ENCODE measurements at places on chromosomes 7 and 10.

GRCh38 chr10:33664070-33664469, 329.6 kb upstream of the NRP1 start:
- no peak for DNase-seq

DNA sequence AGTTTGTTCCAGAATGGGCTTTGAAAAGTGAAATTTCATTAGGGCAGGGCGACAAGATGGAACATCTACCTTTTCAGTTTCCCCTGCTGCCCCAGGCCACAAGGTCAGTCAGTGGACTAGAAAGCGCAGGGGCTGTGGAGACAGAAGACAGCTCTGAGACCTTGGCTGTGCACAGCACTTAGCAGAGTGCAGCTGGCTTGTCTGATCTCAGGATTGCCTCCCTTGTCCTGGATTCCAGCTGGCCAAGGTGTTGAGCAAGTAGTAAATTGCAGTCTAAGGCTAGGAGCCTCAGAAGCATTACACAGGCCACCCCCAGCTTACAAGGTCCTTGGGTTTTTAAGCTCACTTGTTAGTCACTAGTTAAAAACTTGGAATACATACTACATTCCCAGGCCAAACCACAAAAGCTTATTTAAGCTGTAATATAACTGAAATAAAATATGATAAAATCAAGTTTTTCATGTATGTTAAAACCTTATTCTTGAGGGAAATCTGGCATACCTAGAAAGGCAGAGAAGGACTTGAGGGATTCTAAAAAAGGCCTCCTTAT, 67.3 kb upstream of the NPY start:
- no peak for DNase-seq

DNA sequence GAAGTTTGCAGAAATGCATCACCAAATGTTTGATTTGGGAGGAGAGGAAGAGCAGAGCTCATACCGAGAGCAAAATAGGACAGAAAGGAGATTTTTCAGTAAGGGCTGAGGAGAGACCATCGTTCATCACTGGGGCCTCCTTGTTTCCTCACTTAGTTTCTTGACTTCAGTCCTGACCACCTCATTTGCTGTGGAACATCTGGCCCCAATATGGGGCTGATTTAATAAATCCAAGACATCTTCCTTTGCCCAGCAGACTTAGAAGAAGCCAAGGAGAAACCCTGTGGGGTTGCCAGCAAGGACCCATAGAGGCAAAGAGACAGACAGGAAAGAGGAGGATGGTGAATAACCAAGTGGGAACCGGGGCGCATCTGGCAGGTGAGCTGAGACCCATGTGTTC, 60.4 kb downstream of the CHST3 start:
- no peak for DNase-seq

- DNase-seq, result no peak
Measured at GRCh38 chr10:103765981-103766380, 89.4 kb downstream of the SH3PXD2A start.

DNA sequence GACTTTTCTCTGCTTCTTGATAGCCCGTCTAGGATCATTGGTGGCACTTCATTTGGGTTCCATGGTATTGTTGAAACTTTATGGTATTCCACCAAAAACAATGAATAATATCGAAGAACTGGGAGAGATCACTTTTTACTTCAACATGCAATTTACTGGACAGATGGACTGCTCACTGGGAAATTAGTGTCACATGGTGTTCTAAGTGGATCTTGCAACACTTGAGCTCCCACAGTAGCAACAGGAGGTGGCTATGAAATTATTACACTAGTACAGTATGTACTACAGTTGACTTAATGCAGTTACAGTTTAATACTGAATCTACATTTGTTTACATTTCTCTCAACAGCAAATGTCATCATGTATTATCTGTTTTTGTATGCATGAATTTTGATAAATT, 997.3 kb downstream of the REEP3 start:
- no peak for DNase-seq

- no peak for DNase-seq
Measured at GRCh38 chr7:148914208-148914777, 30.2 kb upstream of the EZH2 start.

DNA sequence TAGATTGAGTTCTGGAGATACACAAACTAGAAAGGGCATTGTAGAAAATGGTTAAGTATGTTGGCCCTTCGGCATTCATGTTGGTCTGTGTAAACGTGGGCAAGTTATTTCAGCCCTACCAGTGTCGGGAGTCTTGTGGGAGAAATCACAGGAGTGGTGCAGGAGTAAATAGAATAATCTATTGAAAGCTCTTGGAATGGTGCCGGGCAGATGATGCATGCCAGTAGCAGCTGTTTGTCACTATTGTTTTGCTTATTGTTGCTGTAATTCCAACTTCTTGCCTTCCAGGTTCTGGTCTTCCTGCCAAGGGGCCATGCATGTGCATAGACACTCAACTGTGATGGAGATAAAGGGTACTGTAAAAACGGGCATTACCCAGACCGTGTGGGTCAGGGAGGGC, 259.4 kb downstream of the CAMK1D start:
- DNase-seq, result no peak

DNA sequence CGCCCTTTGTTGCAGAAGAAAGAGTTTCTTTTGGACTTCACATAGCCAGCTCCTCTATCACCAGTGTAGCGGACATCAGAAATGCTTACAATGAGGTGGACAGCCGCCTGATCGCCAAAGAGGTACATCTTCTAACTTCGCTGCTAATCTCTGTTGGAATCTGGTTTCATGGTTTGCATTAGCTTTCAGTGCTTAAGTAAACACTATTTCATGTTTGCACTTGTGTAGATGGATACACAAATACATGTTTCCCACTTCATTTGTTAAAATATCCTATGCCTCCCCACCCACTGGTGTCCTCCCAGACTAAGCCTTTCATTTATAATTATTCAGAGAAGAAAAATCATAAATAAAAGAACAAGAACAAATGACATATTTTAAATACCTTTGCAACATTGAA, 103.9 kb downstream of the WDFY4 start:
- no peak for DNase-seq

- no peak for DNase-seq
Measured at GRCh38 chr10:15585303-15585715, 134.4 kb downstream of the ITGA8 start.

- no peak for DNase-seq
Measured at GRCh38 chr7:114931656-114932011, 9.7 kb downstream of the MDFIC start.

DNA sequence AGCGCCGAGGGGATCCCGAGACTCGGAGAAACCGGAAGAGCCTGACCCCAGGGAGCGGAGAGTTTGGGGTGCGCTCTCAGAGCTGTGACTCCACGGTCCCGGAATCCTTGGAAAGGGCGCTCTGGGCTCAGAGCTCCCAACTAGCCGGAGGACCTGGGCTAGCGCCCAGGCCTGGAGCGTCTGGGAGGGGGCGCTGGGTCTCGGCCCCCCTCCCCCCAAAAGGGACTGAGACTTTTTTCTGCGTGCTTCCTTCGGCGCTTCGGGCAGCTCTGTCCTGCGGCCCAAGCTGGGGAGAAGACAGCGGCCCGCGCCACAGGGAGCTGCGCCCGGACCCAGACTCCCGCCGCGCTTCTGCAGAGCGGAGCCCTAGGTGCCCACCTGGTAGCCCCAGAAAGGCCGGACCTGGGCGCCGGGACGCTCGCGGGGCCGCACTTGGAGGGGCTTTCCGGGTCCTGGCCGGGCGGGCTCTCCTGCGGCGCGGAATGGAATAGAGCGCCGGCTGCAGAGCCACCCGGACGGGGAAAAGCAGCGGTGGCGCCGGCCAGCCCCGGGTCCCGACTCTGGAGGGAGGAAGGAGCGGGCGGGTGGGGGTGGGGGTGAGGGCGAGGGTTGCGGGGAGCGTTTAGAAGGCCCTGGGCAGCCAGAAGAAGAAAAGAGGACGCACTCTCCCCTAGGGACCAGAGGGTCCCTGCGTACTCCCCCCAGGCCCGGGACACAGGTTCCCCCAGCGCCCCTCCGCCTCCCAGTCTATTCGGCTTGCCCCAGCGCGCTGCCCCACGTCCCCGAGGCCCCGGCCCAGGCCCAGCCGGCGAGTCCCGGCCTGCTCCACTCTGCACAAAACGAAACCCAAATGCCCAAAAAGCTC, 4.7 kb downstream of the ZNF503 start:
- DNase-seq, result no peak

DNA sequence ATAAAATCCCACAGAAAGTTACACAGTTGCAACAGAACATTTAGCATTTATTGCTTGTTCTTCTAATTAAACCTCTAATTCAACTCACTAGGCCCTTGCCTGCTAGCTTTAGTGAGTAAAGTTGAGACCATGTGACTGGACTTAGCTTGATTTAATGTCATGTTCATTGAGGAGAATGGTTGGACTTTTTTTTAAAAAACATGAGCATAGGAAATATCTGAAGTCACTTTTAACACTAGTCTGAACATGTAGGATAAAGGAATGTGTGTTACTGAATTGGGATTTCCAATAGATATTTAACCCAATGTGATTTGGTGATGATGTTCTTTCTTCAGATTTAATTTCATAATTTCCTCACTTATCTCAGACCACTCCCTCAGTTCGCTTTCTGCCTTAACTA, 24.6 kb upstream of the GLCCI1 start:
- no peak for DNase-seq

DNA sequence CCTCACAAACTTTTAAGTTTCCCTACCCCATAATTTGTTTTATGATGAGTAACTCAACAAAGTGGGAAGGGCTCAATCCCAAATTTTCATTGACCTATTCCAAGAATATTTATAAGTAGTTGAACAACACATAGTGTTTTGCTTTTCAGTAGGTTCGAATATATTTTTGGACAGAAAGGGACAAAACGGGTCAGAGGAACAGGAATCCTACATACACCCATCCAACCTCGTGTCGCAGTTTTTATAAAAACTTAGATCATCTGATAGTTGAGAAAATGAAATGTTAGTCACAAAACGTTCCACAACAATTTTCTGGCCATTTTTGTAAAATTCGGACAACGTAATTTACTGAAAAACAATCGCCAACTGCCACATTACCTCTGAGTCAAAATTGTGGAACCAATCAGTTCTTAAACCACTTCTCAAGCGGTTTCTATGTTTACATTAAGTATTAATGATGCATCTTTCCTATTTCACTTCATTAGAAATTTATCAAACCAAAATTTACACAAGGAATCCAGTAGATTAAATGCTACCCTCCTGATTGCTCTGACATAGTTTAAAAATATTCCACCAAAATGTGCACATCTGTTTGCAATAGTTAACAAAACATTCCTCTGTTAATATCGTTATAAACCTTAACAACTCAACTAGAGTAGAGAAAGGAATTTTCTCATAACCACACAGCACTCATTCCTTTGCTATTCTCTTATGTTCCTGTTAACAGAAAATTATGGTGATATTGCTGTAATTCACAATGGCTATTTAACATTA, 6.3 kb downstream of the WNT16 start:
- no peak for DNase-seq

DNA sequence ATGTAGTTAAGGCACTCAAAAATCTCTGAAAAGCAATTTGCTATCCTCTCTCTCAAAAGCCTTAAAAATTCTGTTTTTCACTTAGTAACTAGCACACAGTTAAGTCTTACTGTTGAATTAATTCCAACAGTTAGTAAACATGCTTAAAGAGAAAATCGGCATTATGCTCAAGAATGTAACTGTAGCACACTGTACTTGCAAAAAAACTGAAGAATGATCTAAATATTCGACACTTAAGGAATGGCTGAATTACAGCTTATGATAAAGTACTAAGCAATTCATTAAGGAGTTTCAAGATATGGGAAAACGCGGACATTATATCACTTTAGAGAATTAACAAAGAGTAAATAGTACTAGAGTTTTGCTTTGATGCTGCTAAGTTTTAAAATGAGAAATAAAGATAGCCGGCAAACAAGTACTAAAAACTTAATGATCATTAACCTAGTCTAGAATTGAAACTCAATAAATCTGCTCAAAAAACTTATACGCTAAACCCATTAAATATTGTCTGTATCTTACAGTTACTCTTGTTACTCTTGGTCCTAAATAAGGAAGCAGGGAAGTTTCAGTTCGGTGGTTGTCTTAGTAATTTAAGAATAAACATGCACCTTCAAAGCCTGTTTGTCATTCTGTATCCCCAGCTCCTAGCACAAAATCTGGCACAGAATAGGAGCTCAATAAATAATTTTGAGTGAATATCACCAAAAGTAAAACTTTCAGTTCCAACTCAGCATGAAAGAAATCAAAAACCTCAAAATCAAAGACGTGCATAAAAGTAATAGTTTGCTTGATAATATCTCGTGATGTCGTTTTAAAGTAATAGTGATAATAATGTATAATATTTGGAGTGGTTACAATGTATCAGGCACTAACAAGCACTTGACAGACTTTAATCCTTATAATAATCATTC, 1.2 kb downstream of the TRDMT1 start:
- no peak for DNase-seq

DNA sequence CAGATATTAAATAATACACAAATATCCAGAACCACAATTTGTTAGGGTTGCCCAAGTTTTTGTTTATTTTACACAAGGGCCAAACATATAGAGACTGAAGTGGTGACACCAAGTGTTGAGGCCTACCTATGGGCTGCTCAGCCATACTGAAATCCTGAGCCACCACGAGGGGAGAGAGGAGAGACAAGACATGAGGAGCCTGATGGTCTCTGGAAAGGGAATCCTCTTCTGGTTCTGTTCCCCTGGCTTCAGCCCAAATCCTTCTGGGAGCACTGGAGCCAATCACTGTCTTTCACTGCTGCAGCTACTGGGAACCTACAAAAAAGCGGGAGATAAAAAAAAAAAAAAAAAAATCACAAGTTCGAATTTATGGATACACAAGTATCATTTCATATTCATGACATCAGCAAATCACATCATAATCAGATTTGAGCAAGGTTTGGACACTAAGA, 1.9 kb downstream of the SKIDA1 start:
- no peak for DNase-seq

- DNase-seq, result no peak
Measured at GRCh38 chr10:43731486-43731885, 82.8 kb upstream of the ZNF32 start.

GRCh38 chr10:123157210-123157609, 3.0 kb downstream of the BUB3 start:
- DNase-seq, result no peak

DNA sequence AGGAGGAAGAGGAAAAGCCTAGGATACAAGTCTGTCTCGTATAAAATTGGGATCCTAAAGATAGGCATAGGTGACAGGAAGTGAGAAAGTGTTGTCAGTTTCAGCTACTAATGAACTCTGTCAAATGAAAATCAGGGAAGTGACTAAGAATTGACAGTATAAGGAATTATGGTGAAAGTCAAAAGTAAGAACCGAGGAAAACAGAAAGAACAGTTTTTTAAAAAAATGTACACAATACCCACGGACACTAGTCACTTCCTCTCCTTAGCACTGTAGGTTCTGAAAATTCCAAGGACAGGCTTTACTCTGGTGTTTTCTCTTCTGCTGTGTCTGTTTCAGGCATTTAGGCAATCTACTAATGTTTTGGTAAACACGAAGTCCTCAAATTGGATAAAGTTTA, 42.3 kb downstream of the ATAD1 start:
- DNase-seq, result no peak

- DNase-seq, result no peak
Measured at GRCh38 chr10:78348411-78349164, 314.9 kb downstream of the RPS24 start.

- DNase-seq, result no peak
Measured at GRCh38 chr7:138248609-138249008, 172.3 kb downstream of the AKR1D1 start.

- DNase-seq, result no peak
Measured at GRCh38 chr10:107619139-107619538, 454.6 kb upstream of the SORCS1 start.

- no peak for DNase-seq
Measured at GRCh38 chr10:11213137-11213536, 195.5 kb downstream of the CELF2 start.

- no peak for DNase-seq
Measured at GRCh38 chr10:5064656-5065055, 29.6 kb upstream of the AKR1C3 start.

- no peak for DNase-seq
Measured at GRCh38 chr7:99008921-99009530, 130.7 kb downstream of the TRRAP start.

Measured in SK-N-MC (cell line).